CD4-positive, alpha-beta T cell treated with Interleukin-10 for 1 hour (primary cell): ENCODE measurements at places on chromosomes 13 and 19.

DNA sequence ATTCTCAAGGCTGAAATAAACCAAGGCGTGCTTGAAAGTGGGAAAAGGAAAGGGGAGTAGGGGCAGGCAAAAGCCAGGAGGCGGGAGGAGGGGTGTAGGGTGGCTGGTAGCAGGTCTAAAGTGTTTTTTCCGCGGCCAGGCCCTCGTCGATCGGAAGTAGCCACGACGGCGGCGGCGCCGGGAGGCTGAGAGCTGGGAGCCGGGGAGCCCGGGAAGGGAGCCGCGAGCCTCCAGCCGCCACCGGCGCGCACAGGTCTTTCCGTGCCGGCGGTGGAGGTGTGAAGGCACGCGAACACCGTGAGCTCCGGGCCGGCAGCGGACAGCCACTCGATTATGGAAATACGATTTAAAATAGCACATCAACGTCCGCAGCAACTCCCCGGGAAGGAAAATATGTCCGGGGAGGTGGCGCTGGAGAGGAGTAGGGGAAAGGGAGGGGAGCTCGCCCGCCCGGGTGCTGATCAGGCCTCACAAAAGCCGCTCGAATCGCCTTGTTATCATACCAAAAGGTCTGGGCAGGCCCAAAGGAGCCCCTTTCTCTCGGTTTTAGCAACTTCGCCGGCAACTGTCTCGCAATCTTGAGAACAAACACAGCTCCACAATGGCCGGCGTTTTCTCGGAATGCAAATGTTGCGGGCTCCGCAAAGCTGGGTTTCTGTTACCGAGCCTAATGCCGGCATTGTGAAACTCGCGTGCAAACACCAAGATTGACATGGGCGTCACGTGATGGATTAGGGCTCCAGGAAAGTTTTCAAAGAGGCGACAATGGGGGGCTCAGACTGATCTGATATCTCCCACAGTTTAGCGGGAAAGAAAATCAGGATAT lies 2.9 kb upstream of the PCDH8 start:
- no peak for DNase-seq

DNA sequence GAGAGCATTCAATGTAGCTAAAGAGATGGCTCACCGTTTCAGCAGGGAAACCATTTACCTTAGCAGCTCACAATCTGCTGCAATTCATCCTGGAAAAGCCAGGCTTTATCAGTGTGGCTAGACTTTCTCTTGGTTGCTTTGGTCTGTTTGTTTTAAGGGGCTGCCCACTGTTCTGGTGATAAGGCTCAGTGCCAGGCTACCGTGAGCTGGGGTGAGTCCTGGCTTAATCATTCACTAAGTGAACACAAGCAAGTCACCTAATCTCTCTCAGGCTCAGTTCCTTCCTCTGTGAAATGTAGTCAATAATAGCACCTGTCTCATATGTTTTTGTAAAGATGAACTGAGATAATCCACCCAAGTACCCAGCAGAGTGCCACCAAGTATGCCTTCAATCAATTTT lies 229.0 kb downstream of the TEX29 start:
- DNase-seq = no peak

DNA sequence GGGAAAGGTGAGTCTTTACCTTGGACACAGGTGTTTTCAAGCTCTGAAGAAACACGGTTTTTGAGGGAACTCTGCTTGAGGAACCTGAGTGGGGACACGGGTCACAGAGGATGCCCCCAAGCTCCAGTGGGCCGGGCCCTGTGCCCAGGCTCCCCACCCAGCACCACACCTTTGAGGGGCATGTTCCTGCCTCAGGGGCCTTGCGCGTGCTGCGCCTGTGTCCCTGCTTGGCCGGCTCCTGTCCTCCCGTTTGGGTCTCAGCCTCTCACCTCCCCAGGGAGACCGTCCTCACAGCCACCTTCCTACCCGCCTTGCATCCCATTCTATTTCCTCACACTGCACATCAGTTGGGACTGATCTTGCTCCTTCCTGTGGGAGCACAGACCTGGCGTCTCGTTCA lies 21.1 kb downstream of the PIP5K1C start:
- no peak for DNase-seq

DNA sequence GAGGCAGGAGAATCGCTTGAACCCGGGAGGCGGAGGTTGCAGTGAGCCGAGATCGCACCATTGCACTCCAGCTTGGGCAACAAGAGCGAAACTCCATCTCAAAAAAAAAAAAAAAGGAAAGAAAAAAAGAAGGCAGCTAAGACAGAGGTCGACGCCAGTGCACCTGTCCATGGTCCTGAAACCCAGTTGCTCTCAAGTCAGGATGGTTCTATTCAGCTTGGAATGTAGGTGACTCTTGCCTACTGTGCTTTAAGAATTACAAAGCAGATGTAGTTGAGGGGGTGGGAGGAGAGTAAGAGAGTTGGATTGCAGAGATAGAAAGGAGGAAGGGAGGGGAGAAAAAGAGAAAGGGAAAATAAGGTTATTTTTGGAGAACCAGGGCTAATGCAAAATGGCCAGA lies 18.7 kb downstream of the CACNG7 start:
- DNase-seq = peak; percentile 18

- DNase-seq = no peak
Measured at GRCh38 chr13:36163809-36164308, 32.7 kb upstream of the DCLK1 start.

DNA sequence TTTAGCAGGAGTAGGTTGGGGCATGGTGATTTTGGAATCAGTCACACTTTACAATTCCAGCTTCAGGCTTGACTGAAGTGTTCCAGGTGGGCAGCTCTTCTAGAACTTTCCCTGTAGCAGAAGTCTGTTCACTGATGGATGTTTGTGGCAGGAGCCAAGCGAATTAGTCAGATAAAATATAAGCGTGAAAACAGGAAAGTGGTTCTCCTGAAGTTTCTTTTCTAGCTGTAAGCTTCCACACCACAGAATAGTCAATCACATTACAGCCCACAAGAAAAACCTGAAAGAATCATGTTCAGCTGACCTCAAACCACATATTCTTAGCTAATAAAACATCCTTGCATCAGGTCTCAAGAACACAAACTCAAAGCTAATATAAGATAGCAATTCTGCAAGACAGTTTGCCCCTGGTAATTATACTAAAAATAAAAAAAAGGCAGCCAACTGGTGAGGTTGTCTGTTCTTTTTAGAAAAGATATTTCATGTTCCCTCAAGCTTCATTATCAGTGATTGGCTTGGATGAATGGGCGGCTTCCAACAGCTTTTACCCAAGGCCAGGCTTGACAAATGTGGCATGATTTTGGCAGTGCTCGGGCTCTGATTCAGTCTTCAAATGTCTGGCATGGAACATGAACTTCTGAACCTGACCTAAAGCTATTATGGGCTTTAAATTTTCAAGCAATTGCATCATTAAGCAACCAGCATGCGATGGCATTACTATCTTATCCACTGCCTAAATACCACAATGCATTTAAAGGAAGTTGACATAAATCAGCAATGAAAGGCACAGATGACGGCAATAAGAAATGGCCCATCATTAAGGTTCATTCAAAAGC lies 136.8 kb downstream of the DCLK1 start:
- DNase-seq = no peak

DNA sequence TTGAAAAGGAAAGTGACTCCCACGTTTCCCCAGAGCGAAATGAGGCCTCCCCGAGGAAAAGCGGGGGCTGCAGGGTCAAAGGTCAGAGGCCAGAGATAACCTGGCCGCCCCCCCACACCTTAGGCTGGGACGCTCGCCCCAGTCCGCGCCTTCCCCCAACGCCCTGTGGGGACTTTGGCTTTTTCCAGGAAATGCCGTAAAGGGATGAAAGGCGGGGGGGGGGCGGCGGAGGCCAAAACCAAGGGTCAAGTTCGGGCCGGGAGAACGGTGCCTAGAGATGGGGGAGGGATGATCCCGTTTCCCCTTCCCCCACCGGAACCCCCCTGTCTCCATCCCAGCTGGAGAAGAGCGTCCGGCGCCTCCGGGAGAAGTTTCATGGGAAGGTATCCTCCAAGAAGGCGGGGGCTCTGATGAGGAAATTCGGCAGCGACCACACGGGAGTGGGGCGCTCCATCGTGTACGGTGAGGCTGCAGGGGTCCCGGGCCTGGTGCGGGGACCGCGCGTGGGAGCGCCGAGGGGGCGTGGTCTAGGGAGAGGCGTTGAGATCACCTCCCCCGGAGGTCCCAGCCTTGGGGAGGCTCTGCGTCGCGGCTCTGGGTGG lies 575 bp downstream of the SHFL start:
- DNase-seq = peak; percentile 38

DNA sequence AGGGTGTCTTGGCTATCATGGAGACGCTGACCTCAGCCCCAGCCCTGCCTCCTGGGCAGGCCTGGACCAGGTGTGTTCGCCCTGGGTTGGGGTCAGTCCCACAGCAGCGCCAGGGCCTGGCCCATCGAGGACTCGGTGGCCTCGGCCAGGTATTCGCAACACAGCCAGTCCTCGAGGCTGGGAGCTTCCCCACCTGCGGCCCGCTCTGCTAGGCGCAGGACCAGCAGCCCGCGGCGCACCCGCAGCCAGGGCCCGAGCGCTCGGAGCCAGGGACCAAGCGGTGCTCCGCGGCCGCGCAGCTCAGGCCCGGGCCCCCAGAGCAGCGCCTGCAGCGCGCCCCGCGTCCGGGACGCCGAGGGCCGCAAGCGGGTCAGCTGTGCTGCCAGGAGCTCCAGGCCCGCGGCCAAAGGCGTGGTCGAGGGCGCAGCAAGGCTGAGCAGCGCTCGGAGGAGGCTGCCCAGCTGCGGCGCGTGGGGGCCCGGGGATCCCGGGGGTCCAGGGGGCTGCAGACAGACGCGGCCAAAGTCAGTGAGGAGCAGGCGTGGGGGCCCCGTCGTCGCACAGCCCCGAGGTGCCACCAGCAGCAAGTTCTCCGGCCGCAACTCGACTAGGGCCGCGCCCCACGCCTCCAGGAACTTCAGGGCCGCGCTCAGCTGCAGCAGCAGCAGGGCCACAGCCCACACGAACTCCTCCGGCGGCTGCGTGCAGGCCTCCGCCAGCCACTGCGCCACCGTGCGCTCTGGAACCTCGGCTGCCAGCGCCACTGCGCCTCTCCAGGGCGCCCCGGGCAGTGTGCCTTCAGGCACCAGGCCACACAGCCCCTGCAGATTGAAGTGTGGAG lies 6.2 kb downstream of the PEAK3 start:
- no peak for DNase-seq

DNA sequence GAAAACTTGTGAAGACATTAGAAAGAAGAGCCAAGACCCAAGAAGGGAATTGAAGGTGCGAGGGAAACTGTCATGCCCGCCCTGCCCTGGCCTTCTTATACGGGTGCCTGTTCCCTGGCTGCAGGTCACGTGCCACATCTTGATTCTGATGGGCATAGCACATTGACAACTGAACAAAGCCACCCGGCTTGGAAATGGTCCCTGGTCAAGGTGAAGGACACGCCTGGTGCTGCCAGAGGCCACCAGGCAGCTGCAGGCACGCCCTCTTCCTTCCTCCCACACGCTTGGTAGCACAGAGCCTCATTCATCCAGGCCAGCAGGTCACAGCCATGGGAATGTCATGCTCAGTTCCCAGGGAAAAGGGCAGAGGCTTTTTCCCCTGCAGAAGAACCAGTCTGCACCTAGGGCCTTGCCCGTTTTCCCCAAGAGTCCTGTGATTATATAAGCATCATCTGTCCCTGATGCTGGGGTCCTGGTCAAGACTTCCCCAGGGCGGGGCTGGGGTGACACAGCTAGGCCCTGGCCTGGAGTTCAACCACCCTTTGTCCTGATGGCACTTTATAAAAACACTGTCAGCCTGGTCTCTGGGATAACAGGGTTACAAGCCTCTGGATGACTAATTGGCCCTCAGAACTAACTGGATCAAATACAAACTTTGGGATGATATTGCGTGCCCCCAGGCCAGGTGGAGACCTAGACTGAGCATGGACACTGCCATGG lies 56.0 kb downstream of the CDADC1 start:
- no peak for DNase-seq

- no peak for DNase-seq
Measured at GRCh38 chr13:101915755-101916107, 463.3 kb downstream of the ITGBL1 start.

- no peak for DNase-seq
Measured at GRCh38 chr19:17557466-17557865, 2.0 kb downstream of the COLGALT1 start.

DNA sequence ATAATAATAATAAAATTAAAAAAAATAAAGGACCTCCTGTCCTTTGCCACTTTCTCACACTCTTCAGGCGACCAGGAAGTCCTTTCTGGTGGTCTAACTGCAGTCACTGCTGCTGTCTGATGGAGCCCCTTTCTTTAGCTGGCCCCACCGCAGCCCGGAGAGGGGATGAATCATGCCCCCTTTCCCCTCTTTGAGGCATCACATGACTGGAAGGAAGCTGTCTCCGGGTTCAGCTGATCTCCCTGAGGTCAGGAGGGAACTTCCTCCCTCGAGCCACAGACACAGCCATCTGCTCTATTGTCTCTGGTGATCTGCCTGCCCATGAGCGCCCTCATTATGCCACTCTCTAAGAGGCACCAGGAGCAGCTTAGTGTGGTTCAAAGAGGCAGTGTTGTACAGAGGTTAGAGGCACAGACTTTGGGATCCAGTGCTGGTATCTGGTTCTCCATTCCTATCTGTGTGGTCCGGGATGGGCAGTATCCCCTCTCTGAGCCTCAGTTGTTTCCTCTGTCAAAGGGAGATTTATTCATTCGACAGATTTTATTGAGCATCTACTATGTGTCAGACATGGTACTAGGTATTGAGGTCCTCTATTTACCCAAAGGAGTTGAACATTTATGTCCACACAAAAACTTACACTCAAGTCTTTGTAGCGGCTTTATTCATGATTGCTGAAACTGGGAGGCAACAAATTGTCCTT lies 30.0 kb downstream of the VAV1 start:
- peak; percentile 86 for DNase-seq

GRCh38 chr19:41328842-41329225 lies 18.9 kb downstream of the CCDC97 start:
- peak; percentile 28 for DNase-seq

GRCh38 chr19:40589591-40590429 lies 11.4 kb upstream of the LTBP4 start:
- DNase-seq = no peak

- DNase-seq = no peak
Measured at GRCh38 chr13:74977498-74977897, 504.5 kb downstream of the TBC1D4 start.

DNA sequence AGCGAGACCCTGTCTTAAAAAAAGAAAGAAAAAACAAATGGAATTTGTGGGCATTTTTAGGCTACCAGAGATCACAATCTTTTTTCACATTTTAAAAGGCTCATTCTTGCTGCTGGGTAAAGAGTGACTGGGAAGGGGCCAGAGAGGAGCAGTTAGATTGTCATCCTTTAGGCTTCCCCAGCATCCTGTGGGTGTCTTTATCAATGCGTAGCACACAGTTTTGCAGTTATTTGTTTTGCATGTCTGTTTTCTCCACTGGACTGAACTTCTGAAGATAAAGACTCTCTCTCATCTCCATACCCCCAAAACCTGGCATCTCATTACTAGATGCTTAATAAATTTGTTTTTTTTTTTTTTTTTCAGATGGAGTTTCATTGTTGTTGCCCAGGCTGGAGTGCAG lies 2.1 kb upstream of the UTP14C start:
- no peak for DNase-seq

GRCh38 chr13:78779608-78780007 lies 120.7 kb upstream of the OBI1 start:
- DNase-seq = no peak

DNA sequence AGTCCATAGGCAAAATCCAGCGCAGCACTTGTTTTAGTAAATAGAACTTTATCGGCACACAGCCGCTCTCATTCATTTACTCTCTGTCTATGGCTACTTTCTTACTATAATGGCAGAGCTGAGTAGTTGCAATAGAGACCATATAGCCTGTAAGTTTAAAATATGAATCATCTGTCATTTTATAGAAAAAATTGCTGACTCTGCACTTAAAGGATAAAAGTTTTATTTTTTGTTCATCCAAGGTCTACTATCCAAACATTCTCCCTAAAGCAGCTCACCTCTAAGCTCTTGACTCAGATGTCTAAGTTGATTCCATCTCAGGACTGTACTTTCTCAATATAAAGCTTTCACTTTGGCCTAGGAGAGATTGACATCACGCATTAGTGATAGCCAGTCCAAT lies 825.7 kb downstream of the OLFM4 start:
- no peak for DNase-seq
